ENCODE measurements at places on chromosomes 12 and 14.

DNA sequence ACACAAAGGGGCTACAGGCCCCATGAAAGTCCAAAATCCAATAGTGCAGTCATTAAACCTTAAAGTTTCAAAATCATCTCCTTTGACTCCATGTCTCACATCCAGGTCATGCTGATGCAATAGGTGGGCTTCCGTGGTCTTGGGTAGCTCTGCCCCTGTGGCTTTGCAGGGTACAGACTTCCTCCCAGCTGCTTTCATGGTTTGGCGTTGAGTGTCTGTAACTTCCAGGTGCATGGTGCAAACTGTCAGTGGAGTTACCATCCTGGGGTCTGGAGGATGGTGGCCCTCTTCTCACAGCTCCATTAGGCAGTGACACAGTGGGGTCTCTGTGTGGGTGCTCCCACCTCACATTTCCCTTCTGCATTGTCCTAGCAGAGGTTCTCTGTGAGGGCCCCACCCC lies 8.5 kb upstream of the OR4Q2 start:
- no peak for DNase-seq

GRCh38 chr12:62335057-62335456 lies 74.9 kb downstream of the USP15 start:
- DNase-seq = no peak

DNA sequence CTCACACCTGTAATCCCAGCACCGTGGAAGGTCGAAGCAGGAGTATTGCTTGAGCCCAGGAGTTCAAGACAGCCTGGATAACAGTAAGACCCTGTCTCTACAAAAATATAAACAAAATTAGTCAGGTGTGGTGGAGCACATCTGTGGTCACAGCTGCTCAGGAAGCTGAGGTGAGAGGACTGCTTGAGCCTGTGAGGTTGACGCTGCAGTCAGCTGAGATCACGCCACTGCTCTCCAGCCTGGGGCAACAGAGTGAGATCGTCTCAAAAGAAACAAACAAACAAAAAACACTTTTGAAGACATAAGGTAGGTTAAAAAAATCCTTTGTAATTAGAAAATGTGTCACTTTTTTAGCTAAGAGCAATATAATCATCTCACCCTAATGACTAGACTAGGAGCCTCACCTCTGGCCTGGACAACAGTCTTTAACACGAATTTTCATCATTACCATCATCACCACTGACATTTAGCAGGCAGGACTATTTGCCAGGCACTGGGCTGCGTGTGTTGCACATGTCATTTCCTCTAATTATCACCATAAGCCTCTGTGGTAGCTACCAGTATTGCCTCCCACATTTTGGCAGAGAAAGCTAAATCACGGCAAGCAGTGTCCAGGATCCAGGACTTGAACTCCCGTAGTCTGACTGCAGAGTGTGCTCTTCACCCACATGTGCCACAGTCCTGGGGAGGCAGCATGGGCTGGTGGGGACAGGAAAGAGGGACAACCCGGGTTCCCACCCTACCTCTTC lies 4.6 kb upstream of the SYCP3 start:
- DNase-seq = no peak

DNA sequence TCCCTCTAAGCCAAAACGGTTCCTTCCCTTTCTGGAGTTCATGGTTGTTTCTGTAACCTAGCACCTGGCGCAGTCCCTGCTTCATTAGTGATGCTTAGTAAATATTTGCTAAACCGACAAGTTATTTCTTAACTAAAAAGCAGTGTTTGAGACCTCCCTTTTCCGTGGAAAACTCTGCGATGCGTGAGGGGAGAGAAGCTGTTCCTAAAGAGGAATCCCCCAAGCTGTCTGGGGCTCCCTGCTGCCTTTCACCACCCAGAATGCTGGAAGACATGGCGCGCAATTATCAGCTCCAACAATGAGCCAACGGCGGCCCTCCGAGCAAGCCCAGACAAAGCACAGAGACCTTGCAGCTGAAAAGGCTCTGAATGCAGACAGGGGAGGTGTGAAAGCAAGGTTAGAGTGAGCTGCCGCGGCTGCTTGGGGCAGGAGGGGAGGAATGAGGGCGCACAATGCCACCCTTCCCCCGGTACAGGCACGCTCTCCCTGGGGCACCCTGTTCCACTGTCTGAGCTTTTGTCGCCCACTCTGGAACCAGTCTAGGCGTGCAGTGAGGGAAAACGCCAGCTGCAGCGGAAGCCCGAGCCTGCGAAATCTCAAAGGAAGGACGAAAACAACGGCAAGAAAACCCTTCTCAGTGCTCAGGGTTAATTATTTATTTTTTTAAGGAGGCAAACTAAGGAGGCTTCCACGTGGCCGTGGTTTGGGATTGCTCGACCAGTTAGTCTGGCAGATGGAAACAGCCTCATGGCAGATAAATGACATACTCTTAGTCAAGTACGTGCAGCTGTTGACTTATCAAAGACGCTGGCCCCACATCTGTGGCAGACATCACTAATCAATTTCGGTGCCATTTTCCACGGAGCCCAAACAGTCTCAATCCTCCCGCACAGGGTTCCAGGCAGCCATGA lies 66.3 kb downstream of the RBM19 start:
- no peak for DNase-seq

DNA sequence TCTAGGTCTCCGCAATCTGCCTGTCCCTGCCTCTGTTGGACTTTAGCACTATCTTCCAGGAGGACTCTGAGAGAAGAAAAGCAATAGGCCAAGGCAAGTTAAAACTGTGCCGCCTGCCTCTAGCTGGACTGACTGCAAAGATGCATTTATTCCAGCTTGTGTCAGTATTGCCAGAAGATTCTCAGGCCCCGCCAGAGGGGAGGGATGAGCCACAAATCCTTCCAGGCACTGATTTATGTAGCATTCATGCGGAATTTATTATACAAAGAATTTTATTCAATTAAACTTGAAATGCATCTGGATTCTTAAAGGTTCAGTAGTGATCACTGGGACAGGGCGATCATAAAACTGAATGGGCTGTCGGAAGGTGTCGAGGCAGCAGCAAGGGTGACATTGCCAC lies 19.8 kb downstream of the MMAB start:
- DNase-seq = no peak
